ENCODE measurements at places on chromosomes 4 and X.

- DNase-seq: peak; percentile 90
Measured at GRCh38 chr4:56410247-56411062, 23.2 kb upstream of the AASDH start.

DNA sequence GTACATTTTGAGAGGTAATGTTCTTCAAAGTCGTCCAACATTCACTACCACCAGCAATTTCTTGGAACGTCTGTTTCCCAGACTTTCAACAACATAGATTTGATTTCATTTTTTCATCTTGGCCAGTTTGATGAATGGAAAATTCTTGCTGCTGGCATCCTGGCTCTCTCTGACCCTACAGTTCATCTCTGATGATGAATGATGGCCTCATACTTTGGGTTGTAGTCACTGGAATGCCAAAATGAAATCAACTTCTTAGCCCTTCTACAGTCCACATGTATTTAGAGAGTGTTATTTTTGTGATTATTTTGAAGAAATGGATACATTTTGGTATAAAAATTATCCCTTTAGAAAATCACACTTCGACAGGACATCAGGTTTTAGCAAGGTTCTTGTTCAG is 8.8 kb downstream of the CHST7 start:
- DNase-seq: no peak

DNA sequence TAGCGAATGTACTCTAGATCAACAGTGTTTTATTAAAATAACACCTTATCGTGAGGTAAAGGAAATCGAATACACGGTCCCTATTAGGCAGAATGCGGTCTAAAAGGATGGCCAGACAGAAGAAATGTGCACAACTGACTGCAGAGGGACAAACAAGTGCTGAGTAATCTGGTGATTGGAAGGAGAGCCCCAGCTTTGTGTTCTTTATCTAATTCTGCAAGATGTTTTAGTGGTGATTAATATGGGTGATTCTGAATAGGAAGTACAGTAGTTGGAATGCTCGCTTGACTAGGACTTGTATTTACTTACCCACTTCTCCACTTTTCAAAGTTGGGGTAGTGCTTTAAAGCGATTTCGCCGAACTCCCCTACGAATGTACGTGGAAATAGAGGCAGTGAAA is 1.2 kb downstream of the WDR44 start:
- no peak for DNase-seq

DNA sequence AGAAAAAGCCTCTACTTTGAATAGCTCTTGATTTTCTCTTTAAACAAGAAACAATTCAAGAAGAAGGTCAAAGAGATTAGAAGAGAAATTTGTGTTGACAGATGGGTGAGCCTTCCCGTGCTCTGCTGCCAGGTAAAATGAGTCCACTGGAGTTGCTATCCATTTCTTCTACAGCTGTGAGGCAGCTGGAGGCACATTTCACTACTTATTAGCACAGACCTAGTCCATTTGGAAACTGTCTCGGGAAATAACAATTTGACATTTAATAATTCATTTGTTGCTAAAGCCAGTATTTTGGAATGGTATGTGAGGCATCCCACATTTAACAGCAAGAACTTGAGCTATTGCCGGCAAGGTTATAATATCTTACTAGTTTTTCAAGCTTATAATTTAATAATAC is 396.8 kb upstream of the GRIA3 start:
- no peak for DNase-seq

GRCh38 chr4:120007896-120008436 is 58.7 kb downstream of the MAD2L1 start:
- no peak for DNase-seq

- no peak for DNase-seq
Measured at GRCh38 chr4:184328022-184328736, 110.5 kb upstream of the ENPP6 start.

- DNase-seq: no peak
Measured at GRCh38 chr4:52861171-52861823, 820 bp upstream of the RASL11B start.

GRCh38 chr4:65340382-65341109 is 329.7 kb downstream of the EPHA5 start:
- no peak for DNase-seq

DNA sequence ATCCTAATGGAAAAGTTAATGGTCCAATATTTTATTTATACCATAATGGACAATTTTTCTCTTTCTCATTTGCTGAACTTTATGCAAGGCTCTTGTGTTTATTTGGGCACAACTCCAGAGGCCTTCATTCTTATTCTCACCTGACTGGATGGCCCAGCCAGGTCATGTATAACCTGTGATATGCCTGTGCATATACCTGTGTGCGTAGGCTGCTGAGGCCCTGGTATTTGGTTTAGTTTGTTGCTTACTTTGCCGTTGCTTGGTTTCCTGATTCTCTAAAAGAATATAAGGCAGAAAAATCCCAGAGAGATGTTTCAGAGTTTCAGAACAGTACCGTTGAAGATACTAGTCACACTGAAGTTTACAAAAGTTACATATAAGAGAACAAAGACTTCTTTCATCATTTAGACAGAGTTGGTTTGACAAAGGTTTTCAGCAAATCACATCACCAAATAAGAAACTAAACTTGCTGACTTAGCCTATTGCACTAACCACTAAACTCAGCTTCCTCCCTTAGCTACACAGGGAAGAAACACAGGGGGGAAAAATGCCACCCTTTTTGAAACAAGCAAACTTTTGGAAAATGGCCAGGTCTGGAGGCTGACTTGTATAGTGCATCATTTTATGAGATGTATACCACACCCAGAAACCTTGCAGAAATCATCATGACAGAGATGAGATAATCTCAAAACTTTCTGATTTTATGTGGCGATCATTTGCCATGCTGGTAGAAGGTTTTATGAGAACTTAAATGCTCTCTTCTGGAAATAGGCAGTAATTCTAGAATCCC is 248.5 kb downstream of the GRIA3 start:
- no peak for DNase-seq

DNA sequence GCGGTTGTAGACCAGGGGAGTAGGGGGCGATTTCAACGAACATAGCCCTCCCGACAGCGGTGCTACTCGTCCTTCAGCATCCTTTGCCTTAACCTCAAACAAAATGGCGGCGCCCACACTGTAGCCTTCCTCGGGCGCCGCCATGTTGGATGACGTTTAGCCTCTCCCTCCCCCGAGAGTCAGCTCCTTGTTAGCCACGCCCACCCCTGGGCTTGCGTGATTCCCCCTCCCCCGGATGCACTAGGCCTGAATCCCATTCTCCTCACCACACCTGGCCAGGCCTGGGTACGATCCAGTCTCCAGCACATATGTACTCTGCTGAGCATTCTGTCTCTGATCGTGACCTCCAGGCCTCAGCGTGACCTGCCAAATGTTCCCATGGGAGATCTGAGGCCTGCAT is 49.0 kb upstream of the ZNF157 start:
- peak; percentile 76 for DNase-seq

DNA sequence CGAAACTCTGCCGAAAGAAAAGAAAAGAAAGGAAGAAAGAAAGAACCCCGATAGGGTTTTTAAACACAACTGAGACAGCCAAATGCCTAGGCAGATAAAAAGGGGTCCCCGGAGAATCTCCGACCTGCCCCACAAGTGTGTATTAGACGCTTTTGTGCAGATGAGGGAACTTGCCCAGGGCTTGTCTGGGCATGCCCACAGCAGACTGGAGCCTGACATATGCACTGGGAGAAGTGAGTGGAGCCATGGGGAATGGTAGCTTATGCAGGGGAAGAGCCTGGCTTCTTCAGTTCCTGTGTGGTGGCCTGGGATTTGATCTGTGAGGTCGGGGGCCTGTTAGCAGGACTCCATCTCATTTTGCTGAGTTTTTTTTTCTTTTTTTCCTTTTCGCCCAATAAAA is 199.0 kb downstream of the GPC3 start:
- no peak for DNase-seq

DNA sequence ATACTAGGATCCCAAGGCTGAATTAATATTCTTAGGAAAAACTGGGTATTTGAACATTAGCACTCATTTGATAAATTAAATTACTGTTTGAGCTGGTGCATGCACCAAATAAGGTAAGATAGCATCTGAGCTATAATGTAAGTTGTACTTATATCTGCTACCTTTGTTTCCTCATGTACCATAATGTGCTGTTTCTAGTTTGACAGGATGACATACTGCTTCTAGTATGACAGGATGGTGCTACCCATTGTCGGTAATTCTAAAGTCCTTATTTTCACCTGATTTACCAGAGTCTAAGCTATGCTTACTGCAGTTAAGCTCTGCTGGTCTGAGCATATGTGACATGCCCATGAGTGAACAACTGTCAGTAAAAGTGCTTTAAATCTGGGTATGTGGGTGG is 1017.5 kb upstream of the IGFBP7 start:
- no peak for DNase-seq

- no peak for DNase-seq
Measured at GRCh38 chrX:8627796-8628195, 104.1 kb downstream of the ANOS1 start.

DNA sequence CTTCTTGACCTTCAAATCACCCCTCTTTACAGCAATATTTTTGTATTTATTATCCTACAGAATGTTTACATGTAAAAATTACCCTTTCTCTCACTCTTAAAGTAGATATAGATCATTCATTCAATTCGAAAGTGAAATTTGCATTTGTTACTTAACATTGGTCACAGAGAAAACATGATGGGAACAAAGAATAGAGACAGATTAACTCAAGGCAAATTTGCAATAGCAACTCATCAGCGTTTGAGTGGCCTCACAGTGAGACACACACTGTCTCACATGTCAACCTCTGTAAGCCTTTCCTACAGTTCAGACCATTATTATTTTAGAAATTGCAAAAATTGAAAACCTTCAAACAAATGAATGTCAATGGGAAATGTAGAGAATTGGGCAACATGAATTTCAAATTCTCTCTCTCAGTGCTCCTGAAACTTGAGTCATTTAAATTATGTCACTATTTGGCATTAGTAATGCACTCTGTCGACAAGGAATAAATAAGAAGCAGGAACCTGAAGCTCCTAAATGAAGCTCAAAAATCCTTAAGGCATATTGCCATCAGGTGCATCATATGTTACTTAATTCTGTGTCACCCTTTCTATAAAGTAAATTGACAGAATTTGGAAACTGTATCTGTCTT is 148.3 kb upstream of the ANXA10 start:
- no peak for DNase-seq

GRCh38 chrX:16143968-16144367 is 20.6 kb downstream of the GRPR start:
- no peak for DNase-seq

DNA sequence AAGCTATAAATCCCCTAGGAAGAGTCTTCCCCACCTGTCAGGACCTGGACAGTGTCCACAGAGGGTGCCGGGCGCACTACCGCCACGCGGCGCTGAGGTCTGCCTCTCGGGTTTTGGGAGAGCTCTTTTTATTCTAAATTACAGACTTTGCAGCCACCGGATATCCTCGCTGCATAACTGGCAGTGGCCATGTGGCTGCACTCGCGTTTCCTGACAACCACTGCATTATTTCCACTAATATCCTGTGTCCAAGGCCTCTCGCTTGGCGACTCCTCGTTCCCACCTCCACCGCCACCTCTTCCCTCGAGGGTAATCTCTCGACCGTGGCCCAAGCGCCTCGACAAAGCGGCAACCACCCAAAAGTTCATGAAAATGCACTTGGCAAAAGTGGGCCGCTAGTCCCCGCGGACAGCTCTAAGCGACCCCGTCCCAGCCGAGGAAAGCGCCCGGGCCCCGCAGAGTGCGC is 512 bp upstream of the TMEM131L start:
- no peak for DNase-seq

DNA sequence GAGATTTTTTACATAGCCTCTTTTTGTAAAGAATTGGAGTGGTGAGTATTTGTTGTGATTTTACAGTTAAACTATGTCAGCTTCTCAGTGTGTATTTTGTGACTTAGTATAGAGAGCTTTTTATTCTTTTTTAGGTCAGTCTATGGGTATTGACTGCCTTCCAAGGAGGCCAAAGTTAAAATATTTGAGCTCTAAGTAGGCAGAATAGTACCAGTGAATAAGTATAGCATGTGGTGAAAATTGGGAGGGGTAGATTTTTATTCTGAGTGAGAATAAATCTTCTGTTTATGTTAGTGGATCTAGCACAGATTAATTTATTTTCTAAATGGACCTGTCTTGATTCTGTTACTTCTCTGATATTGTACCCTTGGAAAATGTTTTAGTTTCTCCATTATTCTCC is 37.5 kb downstream of the HERC3 start:
- no peak for DNase-seq

DNA sequence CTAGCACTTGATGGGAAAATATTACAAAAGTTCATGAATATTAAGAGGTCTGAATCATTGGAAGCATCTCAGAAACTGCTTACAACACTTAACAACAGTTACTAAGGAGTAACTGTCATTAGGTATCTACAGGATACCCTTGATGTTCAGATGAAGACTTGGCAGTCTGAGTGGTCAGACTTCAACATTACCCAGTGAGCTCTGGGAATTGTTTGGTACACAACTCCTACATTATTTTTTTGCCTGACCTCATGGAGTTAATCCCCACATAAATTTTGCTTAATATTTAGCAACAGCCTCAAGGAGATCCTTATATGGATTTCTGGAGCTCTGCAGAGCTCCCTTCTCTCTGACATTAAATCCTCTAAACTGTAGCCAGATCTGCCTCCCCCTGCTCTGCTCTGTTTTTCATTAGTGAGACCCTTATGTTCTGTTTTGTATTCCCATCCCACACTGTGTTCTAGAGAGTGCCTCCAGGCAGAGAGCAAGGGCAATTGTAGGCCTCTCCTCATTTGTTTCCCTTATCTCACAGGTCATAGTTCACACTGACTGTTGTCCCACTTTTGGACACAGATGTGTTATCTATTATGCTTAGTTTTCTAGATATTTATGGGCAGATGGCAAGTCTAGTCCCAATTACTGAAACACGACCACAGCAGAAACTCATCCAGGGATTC is 368.8 kb downstream of the GASK1B start:
- no peak for DNase-seq

DNA sequence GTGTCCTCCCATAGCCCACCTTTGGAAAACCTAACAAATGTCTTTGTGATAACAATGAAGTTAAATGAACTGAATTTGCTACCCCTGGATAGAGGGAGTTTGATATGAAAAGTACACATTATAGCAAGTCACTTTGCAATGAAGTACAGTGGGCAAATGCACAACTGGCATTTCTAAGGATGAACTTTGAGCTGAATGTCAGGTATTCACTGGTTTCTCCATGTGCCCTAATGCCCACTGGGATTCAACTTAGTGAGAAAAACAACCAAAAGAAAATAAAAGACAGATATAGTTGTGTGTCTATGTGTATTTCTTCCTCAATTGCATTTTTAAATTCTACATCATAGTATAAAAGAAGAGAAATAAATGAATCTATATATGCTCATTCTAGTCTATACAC is 51.0 kb downstream of the PAPSS1 start:
- no peak for DNase-seq

DNA sequence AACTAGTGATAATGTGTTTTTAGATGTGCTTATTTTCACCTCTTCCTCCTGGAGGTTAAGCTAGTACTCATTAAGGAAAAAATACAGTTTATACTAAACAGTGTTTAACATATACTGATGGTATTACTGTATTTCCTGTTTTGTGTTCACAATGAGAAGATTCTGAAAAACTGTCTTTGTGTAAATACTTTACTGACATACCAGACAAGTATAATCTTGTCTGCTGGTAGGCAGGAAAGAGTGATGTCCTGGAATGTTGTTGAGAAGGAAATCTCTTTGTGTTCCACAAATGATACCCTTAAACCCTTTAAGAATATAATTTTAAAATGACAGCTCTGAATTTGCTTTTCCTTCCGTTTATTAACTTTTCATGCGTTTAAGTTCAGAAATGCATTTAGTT is 205.5 kb upstream of the NUDT6 start:
- DNase-seq: no peak

GRCh38 chr4:124640022-124640730 is 72.4 kb downstream of the ANKRD50 start:
- DNase-seq: no peak

GRCh38 chrX:96770315-96770714 is 85.7 kb downstream of the DIAPH2 start:
- DNase-seq: peak; percentile 0

Measured in cerebellum (tissue), 4 donors.